ENCODE measurements at places on chromosomes 3 and 15.

GRCh38 chr3:101229681-101230080, 90.7 kb downstream of the IMPG2 start:
- no peak for DNase-seq

GRCh38 chr3:143068059-143068458, 51.5 kb upstream of the CHST2 start:
- no peak for DNase-seq

GRCh38 chr15:60853109-60853508, 374.2 kb upstream of the ICE2 start:
- no peak for DNase-seq

GRCh38 chr3:56111606-56112304, 356.5 kb downstream of the ERC2 start:
- DNase-seq: no peak

DNA sequence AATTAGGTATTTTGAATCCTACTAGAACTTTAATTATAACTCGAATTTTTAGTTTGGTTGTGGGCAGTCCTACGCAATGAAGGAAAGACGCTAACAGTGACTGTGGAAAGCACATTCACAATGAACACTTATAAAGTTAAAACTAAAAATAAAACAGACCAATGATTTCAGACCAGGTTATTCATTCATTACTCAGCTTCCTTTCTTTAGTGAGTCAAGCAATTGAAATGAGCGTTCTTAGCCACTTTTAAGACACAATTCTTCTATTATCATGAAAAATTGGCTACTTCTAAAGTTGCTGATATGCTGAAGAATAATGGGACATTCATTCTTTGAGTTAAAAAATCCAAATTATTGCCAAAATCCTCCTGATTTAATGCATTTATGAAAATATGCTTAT, 66.0 kb upstream of the CMSS1 start:
- DNase-seq: no peak

- DNase-seq: no peak
Observed at GRCh38 chr3:39068556-39068955, 16.7 kb downstream of the WDR48 start.

- no peak for DNase-seq
Observed at GRCh38 chr3:58184309-58184981, 26.3 kb downstream of the DNASE1L3 start.

- DNase-seq: no peak
Observed at GRCh38 chr15:81268881-81269601, 54.9 kb downstream of the STARD5 start.

- DNase-seq: no peak
Observed at GRCh38 chr3:133256787-133257483, 142.9 kb upstream of the BFSP2 start.

DNA sequence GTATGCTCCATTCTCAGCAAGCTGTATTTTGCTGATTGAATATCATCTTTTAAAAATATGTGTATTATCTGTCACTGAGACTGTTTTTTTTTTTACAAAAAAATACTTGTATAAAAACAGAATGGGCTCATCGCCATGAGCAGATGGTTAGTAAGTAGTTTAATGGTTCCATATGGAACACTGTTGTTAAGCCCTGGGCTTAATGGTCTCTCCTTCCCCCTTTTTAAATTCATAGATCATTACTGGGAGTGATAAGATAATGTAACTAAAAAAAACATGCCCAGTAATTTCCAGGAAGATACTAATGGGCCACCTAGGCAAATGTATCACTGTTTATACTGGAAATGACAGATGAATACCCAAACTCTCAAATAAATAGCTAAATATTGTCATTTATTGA, 95.3 kb upstream of the TPRG1 start:
- DNase-seq: no peak

DNA sequence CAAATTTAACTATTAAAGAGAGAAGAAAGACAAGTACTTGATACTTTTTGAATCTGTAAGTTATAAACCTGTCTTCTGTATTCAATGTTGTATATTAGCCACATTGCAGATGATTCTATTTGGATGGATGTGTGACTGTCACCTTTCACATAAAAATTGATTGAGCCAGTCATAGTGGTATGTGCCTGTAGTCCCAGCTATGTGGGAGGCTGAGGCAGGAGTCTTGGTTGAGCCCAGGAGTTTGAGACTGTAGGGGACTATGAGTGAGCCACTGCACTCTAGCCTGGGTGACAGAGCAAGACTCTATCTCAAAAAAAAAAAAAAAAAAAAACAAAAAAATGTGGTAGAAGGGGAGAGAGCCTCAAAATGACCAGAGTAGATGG, 12.3 kb downstream of the CACNA1D start:
- DNase-seq: no peak

GRCh38 chr15:99455789-99456160, 110.0 kb upstream of the MEF2A start:
- DNase-seq: no peak

DNA sequence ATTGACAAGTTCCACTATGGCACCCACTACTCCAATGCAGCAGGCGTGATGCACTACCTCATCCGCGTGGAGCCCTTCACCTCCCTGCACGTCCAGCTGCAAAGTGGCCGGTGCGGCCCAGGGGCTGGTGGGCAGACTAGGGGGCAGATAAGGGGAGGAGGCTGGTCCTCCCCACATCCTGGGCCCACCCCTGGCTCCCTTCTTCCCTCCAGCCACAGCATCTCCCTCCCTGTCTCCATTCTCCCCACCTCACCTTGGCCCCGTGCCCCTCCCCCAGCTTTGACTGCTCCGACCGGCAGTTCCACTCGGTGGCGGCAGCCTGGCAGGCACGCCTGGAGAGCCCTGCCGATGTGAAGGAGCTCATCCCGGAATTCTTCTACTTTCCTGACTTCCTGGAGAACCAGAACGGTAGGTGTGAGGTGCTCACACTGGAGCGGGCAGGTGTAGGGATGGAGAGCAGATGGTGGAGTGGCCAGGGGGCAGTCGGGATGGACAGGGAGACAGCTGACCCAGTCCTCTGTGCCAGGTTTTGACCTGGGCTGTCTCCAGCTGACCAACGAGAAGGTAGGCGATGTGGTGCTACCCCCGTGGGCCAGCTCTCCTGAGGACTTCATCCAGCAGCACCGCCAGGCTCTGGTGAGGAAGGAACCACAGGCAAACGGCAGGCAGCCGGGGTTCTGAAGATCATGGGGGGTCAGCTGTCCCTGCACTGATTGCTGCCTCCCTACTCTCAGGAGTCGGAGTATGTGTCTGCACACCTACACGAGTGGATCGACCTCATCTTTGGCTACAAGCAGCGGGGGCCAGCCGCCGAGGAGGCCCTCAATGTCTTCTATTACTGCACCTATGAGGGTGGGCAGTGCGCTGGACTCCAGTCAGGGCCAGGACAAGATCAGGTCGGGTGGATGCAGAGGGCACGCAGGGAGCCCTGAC, 26.0 kb downstream of the NBEAL2 start:
- no peak for DNase-seq

GRCh38 chr15:64845183-64845611, 3.5 kb downstream of the PLEKHO2 start:
- DNase-seq: no peak

- DNase-seq: no peak
Observed at GRCh38 chr3:191912616-191913204, 451.7 kb downstream of the PYDC2 start.

DNA sequence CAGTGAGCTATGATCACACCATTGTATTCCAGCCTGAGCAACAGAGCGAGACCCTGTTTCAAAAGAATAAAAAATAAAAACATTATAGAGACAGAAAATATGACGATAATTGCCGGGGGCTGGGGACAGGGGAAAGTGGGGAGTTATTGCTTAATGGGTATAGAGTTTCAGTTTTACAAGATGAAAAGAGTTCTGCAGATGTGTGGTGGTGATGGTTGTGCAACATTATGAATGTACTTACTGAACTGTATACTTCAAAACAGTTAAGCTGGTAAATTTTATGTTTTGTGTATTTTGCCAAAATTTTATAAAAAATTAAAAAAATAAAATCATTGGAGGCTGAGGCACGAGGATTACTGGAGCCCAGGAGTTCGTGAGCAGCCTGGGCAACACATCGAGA, 24.8 kb upstream of the ZNF774 start:
- no peak for DNase-seq

DNA sequence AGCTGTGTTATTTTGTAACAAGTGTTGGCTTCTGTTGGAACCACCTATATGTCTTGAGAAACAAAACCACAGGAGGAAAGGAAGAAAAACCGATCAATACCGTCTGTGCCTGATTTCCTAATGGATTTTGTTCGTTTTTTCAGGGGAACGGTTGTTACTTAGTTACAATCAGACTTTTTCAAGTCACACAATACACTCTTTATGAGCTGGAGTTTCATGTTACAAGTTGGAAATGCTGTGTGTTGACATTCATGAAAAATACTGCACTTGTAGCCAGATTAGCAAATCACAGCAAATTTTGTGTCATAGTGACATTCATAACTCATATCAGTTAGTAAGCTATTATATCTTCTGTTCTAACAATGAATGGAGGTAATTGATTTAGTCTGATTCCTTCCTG, 78.9 kb downstream of the SLTM start:
- DNase-seq: no peak

DNA sequence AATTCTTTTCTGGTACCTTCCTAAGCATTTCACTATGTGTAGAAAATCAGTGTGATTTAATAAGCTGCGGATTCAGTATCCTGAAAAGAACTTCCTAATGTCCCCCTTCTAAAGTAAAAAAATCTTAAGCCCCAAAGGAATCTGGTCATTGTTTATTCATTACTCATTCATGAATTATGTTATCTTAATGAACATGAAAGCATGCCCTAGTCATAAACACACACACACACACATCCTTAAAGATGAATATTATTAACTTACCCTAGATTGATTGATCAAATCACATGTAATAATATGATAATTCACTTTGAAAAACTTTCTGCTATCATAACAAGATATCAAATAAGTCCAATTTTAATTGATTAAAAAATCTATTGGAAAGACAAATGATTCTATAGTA, 96.4 kb upstream of the BFSP2 start:
- DNase-seq: no peak

- no peak for DNase-seq
Observed at GRCh38 chr3:141444586-141445285, 42.1 kb upstream of the RASA2 start.

- no peak for DNase-seq
Observed at GRCh38 chr3:192155194-192155593, 572.1 kb downstream of the FGF12 start.

- DNase-seq: no peak
Observed at GRCh38 chr3:119497820-119498185, 544 bp upstream of the TIMMDC1 start.

- no peak for DNase-seq
Observed at GRCh38 chr15:68493629-68494028, 61.7 kb upstream of the ITGA11 start.

- no peak for DNase-seq
Observed at GRCh38 chr15:66819084-66819483, 117.0 kb downstream of the SMAD6 start.

GRCh38 chr3:49804141-49805041, 1.3 kb downstream of the INKA1 start:
- no peak for DNase-seq

DNA sequence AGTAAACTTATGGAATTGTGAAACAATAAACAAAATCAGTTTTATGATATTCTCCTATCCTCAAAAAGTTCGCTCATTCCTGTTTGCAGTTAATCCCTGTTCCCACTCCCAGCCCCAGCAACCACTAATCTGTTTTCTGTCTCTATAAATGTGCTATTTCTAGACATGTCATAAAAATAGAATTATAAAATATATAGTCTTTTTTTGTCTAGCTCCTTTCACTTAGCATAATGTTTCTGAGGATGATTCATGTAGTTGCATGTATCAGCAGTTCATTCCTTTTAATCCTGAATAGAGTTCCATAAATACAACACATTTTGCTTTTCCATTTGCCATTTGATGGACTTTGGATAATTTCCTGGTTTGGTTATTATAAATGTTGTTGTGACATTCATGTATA, 140.0 kb downstream of the KCNAB1 start:
- no peak for DNase-seq

- DNase-seq: no peak
Observed at GRCh38 chr3:139136469-139137202, 91.9 kb upstream of the PRR23C start.

GRCh38 chr3:43445820-43446219, 159.5 kb downstream of the SNRK start:
- no peak for DNase-seq

- DNase-seq: no peak
Observed at GRCh38 chr3:108806316-108806715, 16.3 kb upstream of the TRAT1 start.

- DNase-seq: no peak
Observed at GRCh38 chr3:60086811-60087210, 1037.0 kb upstream of the CFAP20DC start.

DNA sequence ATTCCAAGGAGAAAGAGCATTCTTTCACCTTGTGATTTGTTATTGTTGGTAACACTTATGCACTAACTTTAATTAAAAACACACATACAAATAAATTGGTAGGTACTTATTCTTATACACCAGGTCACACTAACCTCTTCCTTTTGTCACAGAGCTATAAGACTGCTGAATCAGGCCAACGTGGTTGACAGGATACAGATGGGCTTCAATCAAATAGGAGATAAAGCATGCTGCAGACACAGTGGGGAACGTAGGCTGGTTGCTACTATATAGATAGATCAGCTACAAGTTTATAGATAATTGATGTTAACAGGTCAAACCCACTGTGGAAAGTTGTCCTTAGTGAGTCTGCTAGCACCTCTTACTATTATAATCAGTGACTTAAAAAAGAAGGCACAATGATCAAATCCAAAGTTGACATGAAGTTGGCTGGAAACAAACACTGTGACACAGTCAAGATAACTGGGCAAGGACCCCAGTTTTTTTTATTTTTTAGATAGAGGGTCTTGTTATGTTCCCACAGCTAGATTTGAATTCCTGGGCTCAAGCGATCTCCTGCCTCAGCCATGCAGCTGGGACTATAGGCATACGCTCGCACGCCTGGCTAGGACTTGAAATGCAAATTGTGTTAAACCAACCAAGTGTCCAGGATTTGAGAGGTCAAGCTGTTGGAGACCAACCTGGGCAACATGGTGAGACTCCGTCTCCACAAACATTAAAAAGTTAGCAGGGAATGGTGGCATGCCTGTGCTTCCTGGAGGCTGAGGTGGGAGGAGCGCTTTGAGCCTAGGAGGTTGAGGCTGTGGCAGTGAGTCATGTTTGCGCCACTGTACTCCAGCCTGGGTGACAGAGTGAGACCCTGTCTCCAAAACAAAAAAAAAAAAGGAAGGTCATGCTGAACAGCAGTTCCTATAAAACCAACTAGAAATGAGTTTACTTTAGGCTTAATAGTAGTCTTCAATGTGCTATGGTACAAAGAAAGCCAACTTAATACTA, 97.9 kb upstream of the MEX3B start:
- DNase-seq: no peak

GRCh38 chr3:69439643-69440270, 53.9 kb upstream of the FRMD4B start:
- DNase-seq: no peak

DNA sequence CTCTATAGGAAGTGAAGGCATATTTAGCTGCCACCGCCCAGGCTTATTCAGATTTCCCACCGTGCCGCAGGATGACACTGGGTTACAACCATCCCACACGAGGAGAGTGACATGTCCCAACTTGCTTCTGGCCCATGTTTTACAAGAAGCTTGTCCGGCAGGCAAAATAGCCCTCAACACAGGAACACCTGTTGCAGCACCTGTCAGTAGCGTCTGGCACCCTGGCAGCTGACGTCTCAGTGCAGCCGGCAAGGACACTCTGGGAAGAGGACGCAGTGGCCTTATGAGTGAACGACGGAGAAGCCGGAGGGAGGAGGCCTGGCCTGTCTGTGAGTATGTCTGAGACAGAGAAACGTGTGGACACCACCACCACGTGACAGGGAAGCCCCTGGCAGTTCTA, 32.1 kb downstream of the FAM174B start:
- DNase-seq: no peak
